ENCODE measurements at places on chromosomes 12 and 14.

DNA sequence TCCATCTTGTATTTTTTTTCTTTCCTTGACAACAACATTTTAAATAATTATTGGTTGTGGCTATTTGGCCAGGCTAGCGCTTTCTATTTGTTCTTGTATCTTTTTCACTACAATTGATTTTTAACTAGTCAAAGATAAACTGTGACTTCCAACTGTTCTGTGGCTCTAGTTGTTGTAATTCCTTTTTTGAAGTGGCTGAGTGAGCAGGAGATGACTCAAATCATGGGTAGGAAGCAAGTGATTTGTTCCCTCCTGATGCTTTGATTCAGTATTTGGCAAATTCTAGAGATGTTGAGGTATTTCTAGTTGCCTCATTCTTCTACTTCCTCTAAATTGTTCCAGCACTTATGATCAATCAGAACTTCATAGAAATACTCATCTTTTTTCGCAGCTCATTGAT, 633.5 kb downstream of the RERGL start:
- no peak for DNase-seq

DNA sequence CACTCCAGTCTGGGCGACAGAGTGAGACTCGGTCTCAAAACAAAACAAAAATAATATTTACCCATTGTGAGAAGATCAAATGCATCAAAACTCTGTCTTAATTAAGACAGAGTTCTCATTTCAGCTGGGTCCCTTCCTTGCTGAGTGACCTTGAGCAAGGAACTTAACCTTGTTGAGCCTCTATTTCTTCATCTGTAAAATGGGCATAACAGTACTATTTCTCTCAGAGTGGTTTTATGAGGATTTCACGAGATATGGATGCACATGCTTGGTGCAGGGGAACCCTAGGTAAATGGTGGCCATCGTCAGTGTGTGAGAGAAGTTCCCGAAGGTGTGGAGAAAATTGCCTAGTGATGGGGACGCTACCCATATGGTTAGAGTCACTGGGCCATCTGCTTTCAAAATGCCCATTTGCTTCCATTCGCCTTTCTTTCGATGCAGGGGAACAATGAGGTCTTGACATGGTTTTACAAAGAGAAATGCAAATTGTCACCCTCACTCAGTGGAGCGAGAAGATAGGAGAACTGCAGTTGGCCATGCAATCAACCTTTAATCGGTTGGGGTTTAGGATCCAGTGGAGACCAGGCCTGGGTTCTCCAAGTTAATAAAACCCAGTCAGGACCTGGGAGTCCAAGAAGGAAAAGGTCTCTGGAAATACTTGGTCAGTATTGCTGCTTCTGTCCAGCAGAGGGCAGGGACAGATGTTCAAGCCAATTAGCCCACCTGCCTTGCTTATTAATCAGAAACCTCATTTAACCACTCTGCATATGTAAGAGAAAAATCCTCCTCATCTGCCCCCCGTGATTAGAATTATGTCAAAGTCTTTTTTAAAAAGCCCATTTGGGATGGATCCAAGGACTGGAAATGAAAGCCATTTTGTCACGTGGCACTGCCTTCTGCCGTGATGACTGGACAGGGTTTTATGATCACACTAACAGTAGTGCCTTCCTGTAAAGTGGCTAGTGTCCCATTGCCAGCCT, 37.2 kb downstream of the CFAP251 start:
- no peak for DNase-seq

GRCh38 chr12:63163541-63163940, 12.5 kb upstream of the AVPR1A start:
- DNase-seq = no peak

GRCh38 chr12:122895704-122896636, at the start of gene VPS37B:
TSS of gene VPS37B (minus strand) at chr12:122896124. CDS start at chr12:122896062, 62 bp downstream.
- DNase-seq = peak; percentile 35

- DNase-seq = no peak
Measured at GRCh38 chr12:111270774-111271173, 98.1 kb downstream of the PHETA1 start.

DNA sequence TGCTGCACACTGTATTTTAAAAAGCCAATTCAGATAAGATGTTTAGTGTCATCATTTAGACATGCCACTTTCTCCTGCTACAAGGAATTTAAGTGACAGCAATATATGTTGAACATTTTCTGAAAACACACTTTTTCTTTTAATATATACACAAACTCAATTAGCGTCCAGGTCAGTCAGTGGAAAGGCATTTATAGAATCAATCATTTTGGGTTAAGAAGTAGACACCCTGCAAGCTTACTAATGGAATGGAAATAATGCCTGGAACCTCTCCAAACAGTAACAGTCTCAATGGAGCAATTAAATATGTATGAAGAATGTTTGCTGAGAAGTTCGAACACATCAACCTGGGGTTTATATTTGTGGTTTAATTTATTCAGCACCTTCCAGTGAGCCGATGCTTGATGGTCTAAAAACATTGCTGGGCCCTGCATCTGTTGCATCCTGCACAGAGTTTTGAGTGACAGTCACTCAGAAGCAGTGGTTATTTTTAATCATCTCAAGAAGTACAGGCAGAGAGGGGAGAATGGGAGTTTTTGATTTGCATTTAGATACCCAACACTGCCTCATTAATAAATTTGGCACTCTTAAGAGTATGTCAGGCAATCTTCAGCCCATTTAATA, 410.7 kb downstream of the TMEM117 start:
- DNase-seq = no peak

DNA sequence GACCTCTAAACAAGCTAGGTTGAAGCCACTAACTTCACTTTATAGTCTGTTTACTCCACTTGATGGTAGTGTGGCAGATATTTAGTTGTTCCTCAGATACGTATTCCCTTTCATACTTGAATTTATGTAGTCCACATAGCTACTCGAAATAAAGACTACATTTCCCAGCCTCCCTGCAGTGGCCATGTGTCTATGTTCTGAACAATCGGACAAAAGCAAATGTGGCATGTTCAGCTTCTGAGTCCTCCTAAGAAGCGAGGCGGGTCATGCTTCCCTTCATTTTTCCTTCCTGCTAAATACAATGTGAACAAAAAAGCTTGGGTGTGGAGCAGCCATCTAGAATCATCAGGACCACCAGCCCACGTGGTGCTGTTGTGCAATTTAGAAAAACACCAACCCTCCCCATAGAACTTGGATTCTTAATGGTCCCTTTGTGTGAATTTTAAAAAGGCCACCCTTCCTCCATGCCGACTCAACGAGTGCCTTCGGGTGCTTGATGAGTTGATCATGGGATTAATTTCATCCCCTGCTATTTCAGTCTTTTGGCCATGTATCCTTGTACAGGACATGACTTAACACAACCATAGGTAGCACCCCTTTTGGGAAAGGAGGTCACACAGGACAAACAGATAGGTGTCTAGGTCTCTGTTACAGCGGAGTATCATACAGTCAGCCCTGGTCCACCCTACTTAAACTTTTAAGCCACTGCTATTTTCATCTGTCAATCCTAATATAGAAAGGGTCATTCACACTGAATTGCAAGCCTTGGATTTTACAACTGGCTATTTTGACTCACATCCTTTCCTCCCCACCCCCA, 60.7 kb downstream of the ZFC3H1 start:
- DNase-seq = no peak

DNA sequence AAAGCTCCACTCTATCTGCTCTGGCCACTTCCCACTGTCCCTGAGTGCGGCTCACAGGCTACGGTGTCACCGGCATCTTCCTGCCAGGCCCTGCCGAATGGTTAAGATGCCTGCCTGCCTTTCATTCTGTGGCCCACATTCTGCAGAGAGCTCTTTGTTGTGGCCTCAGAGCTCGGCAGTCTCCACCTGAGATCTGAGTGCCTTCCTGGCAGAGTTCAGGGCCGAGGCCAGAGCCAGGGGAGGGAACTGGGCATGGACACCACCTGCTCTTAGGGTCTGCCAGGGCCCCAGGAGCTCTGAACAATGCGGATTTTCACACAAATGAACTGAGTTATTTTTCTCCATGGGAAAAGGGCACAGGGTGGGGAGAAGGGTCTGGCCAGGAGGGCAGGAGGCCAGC, 127.2 kb downstream of the RBM19 start:
- no peak for DNase-seq

DNA sequence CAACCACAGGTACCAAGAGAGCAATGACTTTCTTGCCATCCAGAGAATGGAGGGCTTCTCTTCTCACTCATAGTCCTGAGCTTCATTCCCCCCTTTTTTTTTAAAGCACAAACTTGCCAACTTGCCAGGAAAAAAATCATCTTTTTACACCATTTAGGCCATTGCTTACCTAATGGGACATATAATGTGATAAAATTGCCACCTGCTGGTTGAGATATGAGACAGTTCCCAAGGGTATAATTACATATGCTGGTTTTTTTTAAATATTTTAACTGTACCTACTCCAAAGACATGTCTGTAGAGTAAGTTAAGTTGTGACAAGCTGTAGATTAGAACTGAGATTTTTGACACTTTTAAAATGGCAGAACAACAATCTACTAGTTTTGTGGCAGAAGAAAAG, 519.1 kb upstream of the SEL1L start:
- no peak for DNase-seq

GRCh38 chr12:68207276-68207675, 18.3 kb downstream of the IL26 start:
- no peak for DNase-seq

- DNase-seq = no peak
Measured at GRCh38 chr14:46322730-46323403, 328.7 kb downstream of the RPL10L start.

DNA sequence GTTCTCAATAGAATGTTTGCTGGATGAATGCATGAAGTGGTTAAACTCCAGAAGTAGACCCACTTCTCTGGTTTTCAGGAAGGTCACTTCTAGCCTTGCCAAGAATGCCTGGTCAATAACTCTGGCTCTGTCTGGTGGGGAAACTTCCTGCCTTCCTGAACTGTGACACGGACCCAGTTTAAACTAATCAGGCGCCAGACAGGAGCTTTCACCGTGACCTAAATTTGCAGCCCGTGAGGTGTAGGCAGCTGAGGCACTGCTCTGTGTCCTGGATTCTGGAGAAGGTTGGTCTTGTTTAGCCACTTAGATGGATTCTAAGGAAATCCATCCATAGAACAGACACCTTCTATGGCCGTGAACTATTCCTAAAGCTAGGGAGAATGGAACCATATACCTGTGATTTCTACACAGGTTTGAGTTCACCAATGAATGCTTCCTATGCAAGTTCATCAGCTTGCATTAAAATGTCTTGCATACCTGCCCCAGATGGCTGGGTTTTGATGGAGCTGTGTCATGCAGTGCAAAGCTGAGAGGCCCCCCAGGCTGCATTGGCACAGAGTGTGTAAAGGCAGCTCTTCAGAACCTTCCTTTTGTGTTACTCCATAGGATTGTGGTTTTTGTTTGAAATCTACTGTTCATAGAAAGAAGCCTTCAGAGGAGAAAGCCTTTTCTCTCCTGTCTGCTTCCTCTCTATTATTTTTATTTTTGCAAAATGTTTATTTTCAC, 4.4 kb downstream of the CHST11 start:
- DNase-seq = no peak

Data from KG1 (cell line).